Omental fat pad (tissue), 4 donors: ENCODE measurements at places on chromosomes 4 and X. TPM values are rescaled to one million over a fixed set of nuclear protein-coding genes. Genes with fewer than 3 reads are reported as not detected.

- DNase-seq, result no peak
These were observed 103.8 kb upstream of the HPF1 start for GRCh38 chr4:169861593-169861992.

GRCh38 chrX:2514131-2514530 lies 13.4 kb upstream of the DHRSX start:
- no peak for DNase-seq

The CLCN4 gene
- 2.5 TPM for total RNA-seq

DNA sequence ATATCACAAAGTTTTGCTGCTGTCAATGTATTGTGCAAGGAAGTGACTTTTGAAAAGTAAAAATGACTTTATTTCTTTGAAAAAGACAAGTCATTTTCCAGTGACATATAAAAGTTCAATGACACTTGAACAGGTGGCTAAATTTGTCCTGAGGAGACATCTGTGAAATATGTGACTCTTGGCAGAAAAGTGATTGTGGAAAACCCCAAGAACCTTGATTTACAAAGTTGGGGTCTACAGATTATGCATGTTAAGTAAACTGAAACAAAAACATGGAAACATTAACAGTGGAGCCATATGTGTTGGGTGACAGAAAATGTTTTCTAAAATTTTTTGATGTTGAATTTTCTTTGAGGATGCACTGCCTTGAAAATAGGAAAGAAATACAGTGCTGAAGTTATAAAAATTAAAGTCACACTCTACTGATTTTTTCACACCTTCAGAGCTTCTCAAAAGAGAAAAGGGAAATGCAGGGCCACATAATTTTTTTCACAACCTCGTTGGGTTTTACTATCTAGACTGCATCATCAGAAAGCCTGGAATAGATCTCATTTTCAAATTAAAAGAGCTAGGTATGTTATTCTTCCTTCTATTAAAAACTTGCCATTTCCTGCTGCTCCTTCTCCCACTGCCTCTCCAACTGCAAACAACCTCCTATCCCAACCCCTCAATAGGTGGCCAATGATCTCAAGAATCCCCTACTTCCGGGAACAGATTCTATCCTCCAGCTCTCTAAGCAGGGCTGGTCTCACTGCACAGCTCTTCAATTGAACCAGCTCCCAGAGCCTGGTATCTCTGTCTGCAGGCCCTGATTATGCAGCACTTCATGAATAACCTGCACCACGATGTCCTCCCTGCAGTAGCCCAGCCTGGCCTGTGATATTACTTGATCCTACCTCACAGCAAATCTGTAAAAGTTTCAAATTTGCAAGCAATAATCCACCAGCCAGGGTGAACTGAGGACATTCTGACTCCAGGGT lies 570.8 kb upstream of the CPEB2 start:
- no peak for DNase-seq
